ENCODE measurements at places on chromosomes 1 and 21.
A peak's percentile ranks its signal among the peaks of the same experiment; 100 is the strongest.

- peak; percentile 86 for DNase-seq
These were observed 756 bp downstream of the PHGDH start for GRCh38 chr1:119712342-119713038.

- DNase-seq: peak; percentile 42
These were observed 151.1 kb upstream of the DPT start for GRCh38 chr1:168879896-168880734.

GRCh38 chr1:210685295-210685650 is 356.6 kb downstream of the HHAT start:
- DNase-seq: no peak

DNA sequence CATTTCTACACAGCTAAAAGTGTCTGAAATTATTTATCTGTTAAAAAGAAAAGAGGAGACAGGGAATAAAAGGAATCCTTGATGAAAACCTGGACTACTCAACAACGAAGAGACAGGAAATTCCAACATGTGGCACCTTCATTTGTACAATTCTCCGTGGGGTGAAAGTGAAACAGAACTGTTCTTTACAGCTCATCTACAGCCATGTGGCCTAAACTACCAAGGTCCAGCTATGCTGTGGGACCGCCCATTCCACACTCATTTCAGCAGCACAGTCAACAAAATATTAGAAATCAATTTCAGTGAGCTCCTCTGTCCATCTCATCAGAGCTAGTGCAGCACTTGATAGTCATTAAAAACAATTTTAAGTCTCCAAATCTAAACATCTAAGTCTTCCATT is 44.0 kb downstream of the UBR4 start:
- no peak for DNase-seq

DNA sequence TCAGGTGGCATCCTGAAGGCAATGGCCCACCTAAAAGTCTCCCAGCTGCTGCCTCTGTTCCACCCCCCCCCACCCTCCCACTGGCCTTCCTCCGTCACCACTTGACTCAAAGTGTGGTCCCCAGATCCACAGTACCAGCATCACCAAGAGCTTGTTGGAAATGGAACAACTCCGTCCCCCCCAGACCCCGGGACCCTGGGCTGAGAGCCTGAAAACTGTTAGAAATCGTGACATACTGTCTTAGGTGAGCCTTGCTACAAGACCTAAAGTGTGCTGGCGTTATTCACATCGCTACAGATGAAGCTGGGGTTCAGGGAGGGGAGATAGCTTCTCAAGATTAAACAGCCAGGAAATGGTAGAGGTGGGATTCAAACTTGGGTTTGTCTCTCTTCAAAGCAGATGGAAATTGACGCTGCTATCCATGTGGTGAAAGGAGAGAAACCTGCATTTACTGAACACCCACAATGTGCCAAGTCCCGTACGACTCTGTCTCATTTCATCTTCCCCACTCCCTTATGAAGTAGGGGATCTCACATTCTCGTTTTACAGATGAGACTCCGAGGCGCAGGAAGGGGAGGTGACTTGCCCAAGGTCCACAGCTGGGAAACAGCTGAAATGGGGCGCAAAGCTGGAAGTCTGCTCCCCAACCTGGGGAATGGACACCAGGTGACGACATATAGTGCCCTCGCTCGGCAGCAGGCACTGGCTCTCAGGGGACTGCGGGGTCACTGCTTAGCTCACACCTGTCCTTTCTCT is 52.8 kb upstream of the IFFO2 start:
- DNase-seq: no peak

DNA sequence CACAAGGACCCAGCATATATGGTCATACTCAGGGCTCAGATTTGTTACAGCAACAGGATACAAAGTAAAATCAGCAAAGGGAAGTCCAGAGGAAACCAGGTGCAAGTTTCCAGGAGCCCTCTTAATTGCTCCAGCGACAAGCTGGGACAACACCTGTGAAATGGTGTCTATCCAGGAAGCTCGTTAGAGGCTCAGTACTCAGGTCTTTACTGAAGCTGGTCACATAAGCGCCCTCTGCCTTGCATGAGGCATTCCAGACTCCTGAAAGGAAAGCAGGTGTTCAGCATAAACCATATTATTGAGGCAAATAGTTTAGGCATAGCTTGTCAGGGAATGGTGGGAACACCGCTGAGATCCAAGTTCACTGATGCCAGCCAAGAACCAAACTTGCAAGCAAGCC is 231.0 kb downstream of the SLC35F3 start:
- no peak for DNase-seq

GRCh38 chr1:86541859-86542258 is 5.0 kb upstream of the CLCA4 start:
- DNase-seq: no peak

DNA sequence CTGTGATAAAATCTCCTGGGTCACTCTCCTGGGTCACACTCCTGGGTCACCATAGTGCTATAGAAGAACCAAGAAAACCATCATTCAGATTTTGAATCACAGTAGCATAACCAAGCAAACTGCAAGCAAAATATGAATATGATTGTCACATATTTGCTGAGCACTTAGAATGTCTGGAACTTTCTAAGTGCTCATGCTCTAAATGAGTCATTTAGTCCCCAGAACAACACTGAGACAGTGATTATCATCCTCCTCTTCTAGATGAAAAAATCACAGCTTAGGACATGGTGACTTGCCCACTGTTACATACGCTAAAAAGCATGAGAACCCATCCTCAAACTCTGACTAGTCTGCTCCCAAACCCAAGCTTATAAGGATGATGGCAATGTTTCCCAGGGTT is 39.5 kb upstream of the DDAH1 start:
- no peak for DNase-seq

- no peak for DNase-seq
These were observed 66.4 kb downstream of the RGS13 start for GRCh38 chr1:192702212-192702902.

DNA sequence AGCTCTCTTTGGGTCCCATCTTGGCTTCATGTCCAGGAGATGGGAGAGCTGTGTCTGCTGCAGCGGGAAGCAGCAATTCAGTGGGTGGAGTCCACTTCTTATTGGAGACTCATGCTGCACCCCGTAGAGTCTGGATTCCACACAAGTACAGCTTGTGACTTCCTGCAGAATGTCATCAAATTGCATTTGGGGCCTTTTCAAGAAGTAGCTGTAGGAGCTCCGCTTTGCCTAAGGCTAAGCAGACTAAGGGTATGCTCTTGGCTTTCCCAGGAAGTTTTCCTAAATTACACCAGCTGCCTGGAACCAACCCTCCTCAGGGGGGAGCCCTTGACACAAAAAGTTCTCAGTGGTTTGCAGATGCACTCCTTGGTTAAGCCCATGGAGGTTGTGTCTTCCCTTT is 5.7 kb upstream of the MOB3C start:
- DNase-seq: no peak

DNA sequence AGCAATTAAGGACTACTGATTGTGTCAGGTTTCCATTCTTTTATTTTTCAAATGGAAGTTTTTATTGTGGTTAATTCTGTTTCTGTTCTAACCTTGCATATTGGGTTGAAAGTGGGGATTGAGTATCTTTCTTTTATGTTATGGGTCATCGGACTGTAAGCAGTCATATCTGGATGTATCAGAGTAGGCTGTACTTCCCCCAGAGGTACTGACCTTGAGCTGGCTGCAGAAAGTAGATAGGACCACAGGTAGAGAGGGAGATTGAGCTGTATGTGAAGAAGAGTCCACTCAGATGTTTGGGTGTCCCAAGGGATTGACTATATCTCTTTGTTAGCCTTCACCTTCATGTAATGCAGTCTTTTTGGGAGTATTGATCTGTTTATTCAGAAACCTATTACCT is 20.5 kb upstream of the ALG14 start:
- DNase-seq: no peak

DNA sequence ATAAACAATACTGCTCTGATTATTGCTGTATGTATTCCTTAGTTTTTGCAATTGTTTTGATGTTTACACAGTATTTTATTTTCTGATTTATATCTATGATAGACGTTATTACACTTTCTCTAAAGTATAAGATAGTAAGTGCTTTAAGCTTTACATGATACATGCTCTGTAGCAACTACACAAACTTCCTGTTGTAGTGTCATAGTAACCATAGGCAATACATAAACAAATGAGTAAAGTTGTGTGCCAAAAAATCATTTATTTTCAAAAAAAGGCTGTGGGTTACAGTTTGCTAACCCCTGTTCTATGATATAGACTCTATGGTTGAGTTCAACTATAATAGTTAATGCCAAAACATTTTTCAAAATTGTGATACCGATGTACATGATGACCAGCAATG is 1156.4 kb downstream of the AMY1C start:
- no peak for DNase-seq

DNA sequence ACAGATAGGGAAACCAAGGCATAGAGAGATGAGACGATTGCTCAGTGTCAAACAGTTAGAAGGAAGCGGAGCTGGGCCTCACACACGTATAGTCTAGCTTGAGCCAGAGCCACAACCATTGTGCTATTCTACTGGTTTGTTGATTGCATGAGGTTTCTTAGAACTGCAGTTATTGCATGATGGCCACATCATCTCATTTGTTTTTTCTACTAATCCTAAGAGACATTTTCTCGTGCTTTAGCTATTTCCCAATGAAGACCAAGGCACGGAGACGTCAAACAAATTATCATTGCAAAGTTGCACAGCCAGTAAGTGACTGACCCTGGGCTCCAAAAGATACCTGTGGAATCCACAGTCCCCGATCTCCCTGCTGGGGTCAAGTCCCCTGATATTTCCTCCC is 25.1 kb upstream of the ZNF362 start:
- no peak for DNase-seq

DNA sequence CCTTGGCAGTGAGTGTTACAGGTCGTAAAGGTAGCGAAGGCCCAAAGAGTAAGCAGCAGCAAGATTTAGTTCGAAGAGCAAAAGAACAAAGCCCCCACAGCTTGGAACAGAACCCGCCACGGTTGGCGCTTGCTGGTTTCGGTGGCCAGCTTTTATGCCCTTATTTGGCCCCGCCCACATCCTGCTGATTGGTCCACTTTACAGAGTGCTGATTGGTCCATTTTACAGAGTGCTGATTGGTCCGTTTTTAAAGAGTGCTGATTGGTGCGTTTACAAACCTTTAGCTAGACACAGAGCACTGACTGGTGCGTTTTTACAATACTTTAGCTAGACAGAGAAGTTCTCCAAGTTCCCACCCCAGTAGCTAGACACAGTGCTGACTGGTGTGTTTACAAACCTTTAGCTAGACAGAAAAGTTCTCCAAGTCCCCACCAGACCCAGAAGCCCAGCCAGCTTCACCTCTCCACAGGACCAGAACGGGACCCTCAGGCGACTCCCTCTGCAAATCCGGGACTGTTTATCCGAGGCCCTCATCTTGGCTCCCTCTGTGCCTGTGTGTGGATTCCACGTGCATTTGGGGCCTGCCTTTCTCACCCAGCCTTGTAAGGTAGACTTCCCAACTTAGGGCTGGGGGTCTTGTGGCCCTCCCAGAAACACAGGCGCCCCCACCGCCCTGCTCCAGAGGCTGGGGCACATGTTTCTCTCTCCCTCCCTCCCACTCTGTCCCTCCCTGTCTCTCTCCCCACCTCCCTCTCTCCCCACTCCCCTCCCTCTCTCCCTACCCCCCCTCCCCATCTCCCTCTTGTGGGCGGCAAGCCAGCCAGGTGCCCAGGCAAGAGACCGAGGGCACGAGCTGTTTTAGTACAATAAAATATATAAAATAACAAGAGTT is 12.6 kb downstream of the FTCD start:
- DNase-seq: no peak

DNA sequence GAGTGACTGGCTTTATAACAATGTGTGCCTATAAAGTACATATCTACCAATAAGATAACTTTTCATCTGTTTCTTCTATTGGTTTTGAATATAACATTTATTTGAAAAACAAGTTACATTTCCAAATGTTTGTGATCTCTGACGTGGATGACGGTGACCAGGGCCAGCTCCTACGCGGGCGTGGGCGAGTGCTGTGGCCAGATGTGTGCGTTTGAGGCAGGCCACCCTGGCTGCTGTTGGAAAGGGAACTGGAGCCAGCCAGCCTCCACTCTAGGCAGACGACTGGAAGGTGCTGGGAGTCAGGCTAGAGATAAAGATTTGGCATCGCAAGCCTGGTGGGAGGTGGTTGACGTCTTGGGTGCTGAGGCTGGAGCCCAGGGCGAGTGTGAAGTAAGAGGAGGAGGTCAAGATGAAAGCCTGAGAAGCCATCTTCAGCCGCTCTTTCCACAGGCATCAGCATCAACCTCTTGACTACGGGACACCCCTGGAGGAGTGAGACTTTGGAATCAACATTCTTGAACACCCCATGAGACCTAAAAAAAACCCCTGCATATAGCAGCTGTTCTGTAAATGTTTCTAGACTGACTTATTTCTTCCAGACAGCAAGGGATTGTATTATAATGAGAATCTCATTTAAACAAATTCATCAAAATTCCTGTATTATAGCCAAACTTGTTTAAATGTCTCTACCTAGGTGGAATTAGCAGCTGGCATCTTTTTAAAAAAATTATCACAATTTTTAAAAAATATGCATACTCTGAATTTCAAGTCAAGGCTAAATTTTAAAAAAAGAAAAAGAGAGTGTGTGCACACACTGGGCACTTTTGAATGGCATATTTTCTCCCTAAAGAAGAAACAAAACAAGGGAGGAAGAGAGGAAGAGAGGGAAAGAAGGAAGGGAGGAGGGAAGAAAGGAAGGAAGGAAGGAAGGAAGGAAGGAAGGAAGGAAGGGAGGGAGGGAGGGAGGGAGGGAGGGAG is 112.5 kb upstream of the SLC44A3 start:
- no peak for DNase-seq

Measured in hindlimb muscle (tissue), 1 donor.